ENCODE measurements at places on chromosomes 5 and 9.

GRCh38 chr9:86494644-86495111 lies 140.5 kb upstream of the TUT7 start:
- DNase-seq, result no peak

- peak; percentile 32 for DNase-seq
These were observed 6.3 kb downstream of the RAPGEF1 start for GRCh38 chr9:131733541-131734061.

DNA sequence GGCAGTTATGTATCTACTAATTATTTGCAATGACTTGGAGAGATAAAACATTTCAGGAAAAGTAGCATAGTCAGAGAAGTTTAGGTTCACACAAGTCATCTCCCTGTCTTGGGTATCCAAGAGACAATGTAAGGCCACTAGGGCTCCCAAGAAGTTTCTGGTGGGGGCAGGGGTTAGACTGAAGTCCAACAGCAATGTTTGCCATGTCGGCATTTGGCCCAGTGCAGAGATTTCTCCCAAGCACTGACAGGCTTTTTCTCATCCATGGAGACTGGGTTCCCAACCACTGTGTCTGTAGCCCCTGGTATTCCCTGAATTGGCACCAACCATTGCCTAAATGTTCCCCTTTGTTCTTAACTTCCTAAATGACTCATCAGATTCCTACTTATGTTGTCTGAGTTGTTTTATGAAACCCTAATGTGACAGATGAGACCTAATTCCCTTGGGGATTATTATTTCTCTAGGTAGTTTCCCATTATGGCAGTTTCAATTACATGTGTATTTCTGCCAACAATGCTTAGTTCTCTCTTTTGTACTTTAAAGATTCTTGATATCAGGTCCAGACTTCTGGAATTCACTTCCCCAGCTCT lies 103.6 kb upstream of the EGFLAM start:
- no peak for DNase-seq

- peak; percentile 42 for DNase-seq
These were observed 3.2 kb upstream of the SCGB3A1 start for GRCh38 chr5:180594311-180595045.

- no peak for DNase-seq
These were observed 25.8 kb downstream of the SH3PXD2B start for GRCh38 chr5:172428224-172429166.

- DNase-seq, result no peak
These were observed 58.4 kb upstream of the SARDH start for GRCh38 chr9:133796562-133796961.

- DNase-seq, result no peak
These were observed 18.1 kb downstream of the COL5A1 start for GRCh38 chr9:134659688-134660131.

GRCh38 chr9:89177012-89177943 lies 1.3 kb downstream of the SHC3 start:
- DNase-seq, result no peak

DNA sequence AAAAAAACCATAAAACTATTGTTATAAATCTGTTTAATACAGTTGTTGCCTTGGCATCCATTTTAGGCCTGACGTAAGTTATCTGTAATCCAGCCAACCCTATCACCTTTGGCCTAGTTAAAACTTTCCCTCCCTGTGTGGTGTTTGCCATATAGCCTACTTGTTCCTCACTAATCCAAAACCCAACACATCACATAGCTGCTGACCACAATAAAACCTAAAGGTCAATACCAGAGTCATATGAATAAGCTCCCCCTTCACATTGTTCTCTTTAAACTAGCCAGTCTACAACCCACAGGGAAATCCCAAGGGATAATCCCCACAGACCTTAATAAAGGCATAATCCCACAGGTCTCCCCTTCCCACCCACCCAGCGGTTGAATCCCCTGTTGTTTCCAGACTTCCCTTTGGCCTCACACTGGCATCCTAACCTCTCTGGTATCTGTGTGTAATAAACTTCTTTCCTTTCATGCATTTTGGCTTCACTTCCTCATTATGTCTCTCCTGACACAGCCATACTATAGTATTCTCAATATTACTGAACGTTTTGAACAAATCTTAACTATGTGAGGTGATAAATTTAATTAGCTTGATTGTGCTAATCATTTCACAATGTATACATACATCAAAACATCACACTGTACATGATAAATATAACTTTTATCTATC lies 50.8 kb downstream of the DTWD2 start:
- no peak for DNase-seq

Data from CD8-positive, alpha-beta T cell (primary cell).